Ammon's horn (tissue), 1 donor: ENCODE measurements at places on chromosomes 5 and 9.
A peak's percentile ranks its signal among the peaks of the same experiment; 100 is the strongest.

GRCh38 chr9:138064547-138064946, 187.0 kb downstream of the CACNA1B start:
- DNase-seq = no peak

DNA sequence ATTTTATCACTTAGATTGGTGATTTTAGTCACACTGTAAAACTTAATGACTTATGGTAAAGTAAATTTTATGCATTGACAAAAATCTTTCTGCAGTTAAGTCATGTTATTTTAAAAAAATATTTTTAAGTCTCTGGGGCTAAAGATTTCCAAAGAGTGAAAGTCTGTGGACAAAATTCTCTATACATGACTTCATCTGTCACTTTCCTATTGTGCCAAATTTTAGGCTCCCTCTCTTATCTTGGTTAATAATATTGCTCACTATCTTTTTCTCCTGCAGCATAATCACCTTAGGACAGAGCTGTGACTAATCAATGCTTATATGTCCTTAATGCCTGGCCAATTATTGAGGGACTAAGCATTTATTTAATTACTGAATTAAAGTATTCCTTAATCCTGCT, 15.2 kb downstream of the LURAP1L start:
- no peak for DNase-seq

DNA sequence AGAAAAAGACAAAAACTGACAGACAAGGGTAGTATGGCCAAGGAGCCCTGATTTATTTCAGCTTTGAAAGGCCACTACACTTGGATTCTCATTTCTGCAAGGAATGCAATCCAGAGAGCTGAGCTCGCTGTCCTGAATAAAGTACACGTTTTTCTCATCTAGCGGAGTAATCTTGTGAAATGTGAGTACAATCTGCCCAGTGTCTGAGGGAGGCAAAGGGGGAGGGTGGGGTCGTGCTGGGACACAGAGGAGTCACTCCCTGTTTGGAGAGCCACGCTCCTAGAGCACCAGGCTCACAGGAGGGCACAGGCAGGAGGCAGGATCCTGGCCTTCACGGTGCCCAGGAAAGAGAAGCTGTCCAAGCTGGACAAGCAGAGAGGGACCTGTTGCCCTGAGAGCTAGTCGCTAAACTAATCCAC, 51.0 kb upstream of the IFNK start:
- DNase-seq = peak; percentile 59

DNA sequence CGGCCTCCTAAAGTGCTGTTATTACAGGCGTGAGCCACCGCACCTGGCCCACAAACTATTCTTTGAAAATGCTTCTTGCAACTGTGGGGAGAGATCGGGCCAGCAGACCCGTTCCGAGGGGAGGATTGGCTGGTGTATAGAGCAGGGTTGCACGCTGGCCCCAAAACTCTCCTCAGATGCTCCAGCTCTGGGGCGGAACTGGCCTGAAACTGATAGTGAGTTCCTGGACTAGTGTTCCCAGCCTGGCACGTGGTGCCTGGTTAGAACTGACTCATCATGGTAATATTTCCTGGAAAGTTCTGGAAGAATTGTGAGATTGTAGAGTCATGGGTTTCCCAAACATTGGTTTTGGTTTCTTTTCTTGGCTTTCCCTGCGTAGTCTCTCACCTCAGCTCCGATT, 120.5 kb downstream of the FBXL7 start:
- DNase-seq = no peak

DNA sequence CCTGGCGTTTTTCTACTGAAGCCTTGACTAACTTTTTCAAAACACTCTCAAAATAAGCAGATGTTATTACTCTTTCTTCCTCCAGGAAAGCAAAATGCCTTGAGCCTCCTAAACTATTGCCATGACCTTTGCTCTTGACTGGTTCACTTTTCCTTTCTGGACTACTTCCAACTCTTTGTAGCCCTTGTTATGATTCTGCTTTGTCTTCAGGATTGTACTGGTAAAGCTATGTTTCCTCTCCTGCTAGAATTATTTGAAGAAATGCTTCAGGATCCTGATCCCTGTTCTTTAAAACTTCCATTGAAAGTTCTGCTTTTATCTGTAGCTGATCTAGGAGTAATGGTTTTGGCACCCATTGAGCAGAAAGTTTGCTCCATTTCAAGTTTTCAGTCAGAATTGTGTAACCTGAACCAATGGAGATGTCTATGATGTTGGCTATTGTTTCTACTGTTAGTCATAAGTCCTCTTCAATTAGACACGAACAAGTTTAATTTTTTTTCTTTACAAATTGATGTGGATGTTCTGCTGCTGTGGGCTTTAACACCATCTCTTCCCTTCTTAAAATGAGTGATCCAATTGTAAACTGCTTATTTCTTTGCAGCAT, 1356.4 kb downstream of the EFNA5 start:
- DNase-seq = no peak

GRCh38 chr9:131762356-131762932, 22.6 kb upstream of the RAPGEF1 start:
- DNase-seq = peak; percentile 74

DNA sequence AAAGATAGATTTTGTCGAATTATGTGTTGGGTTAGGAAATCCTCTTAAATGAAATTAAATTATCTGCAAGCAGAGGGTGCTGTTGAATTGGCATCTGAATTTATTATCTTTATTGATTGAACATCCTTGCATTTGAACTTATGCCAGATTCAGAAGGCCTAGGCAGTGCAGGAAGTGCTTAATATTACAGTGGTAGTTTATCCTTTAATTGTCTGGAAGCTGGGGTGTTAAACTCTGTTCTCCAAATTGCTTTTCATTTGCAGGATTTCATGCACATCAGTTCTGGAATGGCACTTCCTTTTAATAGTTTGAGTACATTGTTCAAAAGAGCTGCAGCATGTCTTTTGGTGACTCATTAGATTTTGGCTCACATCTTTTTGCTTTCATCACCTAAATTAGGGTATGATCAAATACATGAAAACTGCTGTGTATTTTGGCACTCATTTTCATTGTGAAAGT, 186.3 kb downstream of the KDM4C start:
- DNase-seq = no peak

- no peak for DNase-seq
These were observed 7.6 kb downstream of the PAM start for GRCh38 chr5:102762562-102763227.

DNA sequence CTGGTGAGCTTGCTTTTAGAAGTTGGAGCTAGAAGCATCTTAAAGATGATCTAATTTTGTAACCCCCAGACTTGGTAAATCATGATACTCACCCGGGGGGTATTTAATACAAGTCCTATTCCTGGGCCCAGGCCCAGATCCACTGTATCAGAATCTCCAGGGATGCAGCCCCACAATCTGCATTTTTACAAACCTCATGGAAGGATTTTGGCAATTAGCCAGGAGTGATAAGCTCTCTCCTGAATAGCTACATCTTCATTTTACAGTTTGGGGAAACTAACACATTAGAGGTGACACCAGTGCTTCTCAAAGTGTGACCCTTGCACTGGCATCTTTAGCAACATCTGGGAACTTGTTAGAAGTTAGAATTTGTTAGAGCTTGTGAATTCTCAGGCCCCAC, 31.2 kb upstream of the OTP start:
- DNase-seq = no peak
